ENCODE measurements at places on chromosomes 6 and 20. TPM values are rescaled to one million over a fixed set of nuclear protein-coding genes. Genes with fewer than 3 reads are reported as not detected.
A peak's percentile ranks its signal among the peaks of the same experiment; 100 is the strongest.

- DNase-seq = peak; percentile 87
- H3K27ac ChIP-seq = no peak overlapping the region
- H3K4me1 ChIP-seq = peaks cover 2% of the 10 kb centered on the region
- no peak overlapping the region for H3K4me3 ChIP-seq
- H3K27me3 ChIP-seq = no peaks in the 10 kb centered on the region
These were observed 488.3 kb downstream of the CDKAL1 start for GRCh38 chr6:21022343-21023107.

TUBE1 gene
- 15.9 TPM for total RNA-seq

DCDC2 gene
- 14.2 TPM for total RNA-seq

DNA sequence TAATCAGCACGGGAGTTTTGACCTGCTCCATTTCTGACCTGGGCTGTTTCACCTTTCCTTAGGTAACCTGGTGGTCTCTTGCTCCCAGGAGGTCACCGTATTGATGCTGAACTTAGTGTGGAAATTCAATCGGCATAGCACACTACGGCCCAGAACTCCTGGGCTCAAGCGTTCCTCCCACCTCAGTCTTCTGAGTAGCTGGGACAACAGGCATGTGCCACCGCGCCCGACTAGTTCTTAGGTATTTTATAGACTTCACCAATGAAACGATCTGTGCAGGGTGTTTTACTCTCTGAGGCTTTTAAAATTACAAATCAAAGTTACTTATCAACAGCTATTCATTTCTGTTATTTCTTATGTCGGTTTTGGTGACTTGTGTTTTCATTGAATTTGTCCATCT lies 42.1 kb downstream of the ATG5 start:
- no peaks in the 10 kb centered on the region for H3K4me1 ChIP-seq
- H3K4me3 ChIP-seq = no peak overlapping the region
- no peak overlapping the region for H3K27ac ChIP-seq
- peaks cover 9% of the 10 kb centered on the region for H3K36me3 ChIP-seq
- no peaks in the 10 kb centered on the region for H3K27me3 ChIP-seq
- DNase-seq = no peak

- H3K36me3 ChIP-seq = no peaks in the 10 kb centered on the region
- no peak overlapping the region for H3K4me3 ChIP-seq
- H3K27me3 ChIP-seq = no peaks in the 10 kb centered on the region
- H3K4me1 ChIP-seq = no peaks in the 10 kb centered on the region
These were observed 267.7 kb upstream of the RNF24 start for GRCh38 chr20:4283016-4283415.

GRCh38 chr6:90025523-90026061 lies 131.3 kb downstream of the GJA10 start:
- H3K36me3 ChIP-seq = no peaks in the 10 kb centered on the region
- H3K27ac ChIP-seq = no peak overlapping the region
- no peak for DNase-seq

- no peak for DNase-seq
- H3K27ac ChIP-seq = no peak overlapping the region
- no peak overlapping the region for H3K4me3 ChIP-seq
- H3K27me3 ChIP-seq = no peaks in the 10 kb centered on the region
- peaks cover 9% of the 10 kb centered on the region for H3K4me1 ChIP-seq
These were observed 37.7 kb downstream of the INSM1 start for GRCh38 chr20:20405623-20406022.

DNA sequence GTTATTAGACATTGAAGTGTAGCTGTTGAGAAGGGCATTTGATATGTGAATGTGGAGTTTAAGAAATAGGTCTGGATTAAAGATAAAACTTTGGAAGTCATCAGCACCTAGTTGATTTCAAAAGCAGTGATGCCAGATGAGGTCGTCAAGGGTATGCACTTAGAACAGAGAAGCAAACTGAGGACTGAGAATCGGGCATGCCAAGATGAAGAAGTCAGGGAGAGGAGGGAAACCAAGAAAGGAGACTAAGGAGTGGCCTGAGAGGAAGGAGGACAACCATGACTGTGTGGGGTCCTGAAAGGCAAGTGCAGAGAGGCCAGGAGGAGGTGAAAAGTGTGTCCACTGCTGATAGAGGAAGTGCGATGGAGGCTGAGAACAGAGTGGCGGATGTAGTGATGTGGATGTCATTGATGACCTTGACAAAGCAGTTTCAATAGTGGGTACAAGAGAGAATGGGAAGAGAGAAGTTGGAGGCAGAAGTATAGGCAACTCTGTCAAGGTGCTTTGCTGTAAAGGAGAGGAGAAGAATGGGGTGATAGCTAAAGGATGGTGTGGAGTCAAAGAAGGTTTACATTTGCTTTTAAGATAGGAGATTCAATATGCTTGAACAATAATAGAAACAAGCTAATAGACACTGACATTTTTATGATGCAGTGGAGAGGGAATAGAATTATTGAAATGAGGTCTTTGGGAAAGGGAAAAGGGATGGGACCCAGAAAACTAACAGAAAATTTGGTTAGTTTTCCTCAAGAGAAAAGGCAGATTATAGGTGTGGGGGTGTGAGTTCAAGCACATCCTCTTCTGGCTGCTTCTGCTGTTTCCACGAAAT lies 139.7 kb upstream of the TMEM170B start:
- H3K4me3 ChIP-seq = no peak overlapping the region
- no peak for DNase-seq
- no peaks in the 10 kb centered on the region for H3K27me3 ChIP-seq
- H3K4me1 ChIP-seq = peaks cover 10% of the 10 kb centered on the region

MYCT1 gene
- 44.5 TPM for total RNA-seq

FOXA2 gene
- 10.4 TPM for total RNA-seq

Measured in lung (tissue), 17 donors.